ENCODE measurements at places on chromosomes 7 and 10.

DNA sequence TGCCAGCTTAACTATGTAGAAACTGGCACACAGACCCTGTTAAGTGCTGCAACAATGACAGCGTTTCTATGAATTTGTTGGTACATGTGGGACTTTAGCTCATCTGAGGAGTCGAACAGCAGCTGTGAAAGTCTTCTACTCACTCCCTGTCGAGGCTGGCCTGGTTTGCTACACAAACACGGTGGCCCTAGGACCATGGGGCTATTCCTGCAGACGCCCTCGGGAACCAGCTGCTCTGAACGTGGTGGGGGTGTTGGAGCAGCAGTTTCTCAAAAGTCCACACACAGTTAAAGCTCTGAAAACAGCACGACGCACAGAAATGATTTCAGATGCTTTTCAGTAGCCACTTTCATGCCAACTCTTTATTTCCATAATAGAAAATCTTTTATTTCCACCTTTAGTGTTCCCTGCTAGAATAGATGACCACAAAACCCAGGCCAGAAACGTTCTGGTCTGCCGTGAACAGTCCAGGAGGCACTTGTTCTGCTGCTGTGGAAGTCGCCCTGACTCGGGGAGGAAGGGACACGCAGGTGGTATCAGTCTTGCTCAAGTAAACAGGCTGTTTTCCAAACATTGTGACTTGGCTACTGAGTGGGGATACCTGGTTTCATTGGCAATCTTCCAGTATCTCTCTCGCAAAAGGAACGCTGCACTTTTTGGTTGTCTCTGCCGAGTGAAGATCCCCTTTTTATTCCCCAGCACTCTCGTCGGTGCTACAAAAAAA is 21.5 kb downstream of the GUSB start:
- DNase-seq = no peak

- no peak for DNase-seq
Measured at GRCh38 chr10:95395947-95396449, 105.2 kb upstream of the PDLIM1 start.

DNA sequence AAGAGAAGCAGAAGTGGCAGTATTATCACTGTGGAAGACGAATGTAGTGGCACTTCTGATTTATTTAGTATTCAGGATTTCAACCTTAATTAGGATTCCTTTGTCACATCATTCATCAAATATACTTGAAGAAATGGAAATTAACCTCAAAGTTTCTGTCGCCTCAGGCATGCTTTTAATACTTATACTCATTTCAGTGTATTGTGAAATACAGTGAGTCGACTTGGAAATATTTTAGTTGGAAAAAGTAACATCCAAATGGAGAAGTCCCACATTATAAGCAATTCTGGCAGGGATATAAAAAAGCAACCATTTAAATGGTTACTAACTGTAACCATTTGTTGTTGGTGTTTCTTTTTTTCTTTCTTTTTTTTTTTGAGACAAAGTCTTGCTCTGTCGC is 648.8 kb downstream of the ARL4A start:
- no peak for DNase-seq

- DNase-seq = no peak
Measured at GRCh38 chr7:336810-337566, 47.0 kb downstream of the FOXL3 start.

DNA sequence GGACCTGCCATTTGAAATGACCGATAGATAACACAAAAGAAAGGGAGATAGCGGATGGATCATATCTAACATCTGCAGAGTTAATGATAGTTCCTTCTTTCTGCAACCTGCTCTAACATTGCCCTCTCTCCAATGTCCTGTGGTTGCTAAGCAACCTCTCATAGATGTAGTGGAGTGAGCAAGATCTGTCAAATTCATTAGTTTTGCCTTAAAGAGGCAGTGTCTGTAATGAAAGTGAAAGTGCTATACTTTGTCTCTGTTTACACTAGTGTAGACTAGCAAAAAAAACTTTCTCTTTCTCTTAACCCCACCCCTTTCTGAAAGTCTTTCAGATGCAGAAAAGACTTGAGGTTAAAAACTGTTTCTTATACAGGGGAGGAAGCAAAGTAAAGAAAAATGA is 1196.9 kb downstream of the SORCS3 start:
- no peak for DNase-seq

DNA sequence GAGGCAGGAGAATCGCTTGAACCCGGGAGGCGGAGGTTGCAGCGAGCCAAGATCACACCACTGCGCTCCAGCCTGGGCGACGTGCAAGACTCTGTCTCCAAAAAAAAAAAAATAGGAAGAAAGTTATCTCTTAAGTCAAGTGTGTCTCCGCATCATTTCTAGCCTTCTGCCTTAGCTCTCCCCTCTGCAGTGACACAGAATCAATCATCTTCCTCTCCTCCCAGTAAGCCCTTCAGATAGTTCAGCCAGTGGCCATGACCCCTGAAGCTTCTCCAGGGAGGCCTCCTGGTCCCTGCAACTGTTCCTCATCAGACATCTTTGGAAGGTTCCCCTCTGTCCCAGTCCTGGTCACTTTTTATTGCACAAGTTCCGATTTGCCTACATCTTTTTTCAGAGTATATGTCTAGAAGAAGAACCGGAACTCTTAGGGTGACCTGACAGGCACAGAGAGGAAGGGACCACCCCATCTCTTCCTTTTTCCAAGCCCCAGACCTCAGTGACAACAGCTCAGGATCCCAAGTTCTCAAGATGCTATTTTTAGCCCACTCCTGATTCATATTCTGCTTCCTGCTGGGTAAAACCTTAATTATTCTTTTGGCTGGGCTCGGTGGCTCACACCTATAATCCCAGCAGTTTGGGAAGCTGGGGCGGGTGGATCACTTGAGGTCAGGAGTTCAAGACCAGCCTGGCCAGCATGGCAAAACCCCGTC is 6.6 kb upstream of the RHBDD2 start:
- DNase-seq = no peak
